ENCODE measurements at places on chromosomes 16 and 17. TPM values are rescaled to one million over a fixed set of nuclear protein-coding genes. Genes with fewer than 3 reads are reported as not detected.
A peak's percentile ranks its signal among the peaks of the same experiment; 100 is the strongest.

PIK3R6 gene
- 1.6 TPM for total RNA-seq

DNA sequence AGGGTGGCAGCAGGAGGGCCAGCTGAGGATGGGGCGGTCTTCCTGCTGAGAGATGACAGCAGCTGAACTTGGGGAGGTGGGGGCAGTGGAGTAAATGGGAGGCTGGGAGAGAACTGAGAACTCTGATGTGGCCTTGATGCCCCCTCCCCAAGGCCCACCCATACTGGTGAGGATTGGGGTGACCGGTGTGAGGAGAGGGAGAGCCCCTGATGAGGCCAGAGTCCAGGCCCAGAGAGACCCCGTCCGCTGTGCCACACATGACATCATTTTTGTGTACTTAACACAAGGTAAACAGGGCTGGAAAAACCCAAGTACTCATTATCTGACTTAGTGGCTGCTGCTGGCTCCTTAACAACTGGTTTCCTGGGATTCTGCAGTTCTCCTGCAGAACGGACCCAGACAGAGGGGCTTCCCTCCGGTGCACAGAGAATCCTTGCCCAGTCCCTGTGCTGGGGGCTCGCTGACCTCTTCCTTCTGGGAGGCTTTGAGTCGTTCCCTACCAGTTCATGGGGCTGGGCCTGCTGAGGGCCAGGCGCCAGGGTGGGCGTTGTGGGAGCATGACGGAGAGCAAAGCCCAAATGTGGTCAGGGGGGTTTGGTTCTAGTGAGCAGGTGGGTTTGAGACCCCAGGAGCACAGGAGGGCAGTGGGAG lies 207.6 kb downstream of the RAB11FIP4 start:
- no peak for DNase-seq

DNA sequence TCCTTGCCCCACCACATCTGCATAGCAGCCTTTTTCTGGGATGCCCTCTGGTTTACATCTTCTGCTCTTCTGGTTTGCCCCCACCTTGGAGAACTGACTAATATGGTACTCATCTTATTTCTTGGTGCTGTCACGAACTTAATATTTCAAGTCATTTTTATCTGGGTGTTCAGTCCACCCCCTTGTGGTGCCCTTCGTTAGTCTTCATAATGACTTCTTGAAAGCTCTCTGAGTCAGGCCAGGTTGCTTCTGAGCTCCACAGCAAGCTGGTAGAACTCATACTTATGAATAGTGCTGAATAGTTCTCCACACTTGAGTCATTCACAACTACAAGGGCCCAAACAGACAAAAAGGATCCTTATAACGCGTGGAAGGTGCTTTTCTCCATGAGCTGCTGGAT lies 35.8 kb upstream of the TEKT3 start:
- DNase-seq, result no peak

GRCh38 chr17:75402026-75402425 lies 3.5 kb downstream of the GRB2 start:
- no peak for DNase-seq

GRCh38 chr16:51159865-51160264 lies 8.8 kb upstream of the SALL1 start:
- no peak for DNase-seq

SNAI3 gene
- 1.2 TPM for total RNA-seq

HBA1 gene
- total RNA-seq, result 275 TPM

DNA sequence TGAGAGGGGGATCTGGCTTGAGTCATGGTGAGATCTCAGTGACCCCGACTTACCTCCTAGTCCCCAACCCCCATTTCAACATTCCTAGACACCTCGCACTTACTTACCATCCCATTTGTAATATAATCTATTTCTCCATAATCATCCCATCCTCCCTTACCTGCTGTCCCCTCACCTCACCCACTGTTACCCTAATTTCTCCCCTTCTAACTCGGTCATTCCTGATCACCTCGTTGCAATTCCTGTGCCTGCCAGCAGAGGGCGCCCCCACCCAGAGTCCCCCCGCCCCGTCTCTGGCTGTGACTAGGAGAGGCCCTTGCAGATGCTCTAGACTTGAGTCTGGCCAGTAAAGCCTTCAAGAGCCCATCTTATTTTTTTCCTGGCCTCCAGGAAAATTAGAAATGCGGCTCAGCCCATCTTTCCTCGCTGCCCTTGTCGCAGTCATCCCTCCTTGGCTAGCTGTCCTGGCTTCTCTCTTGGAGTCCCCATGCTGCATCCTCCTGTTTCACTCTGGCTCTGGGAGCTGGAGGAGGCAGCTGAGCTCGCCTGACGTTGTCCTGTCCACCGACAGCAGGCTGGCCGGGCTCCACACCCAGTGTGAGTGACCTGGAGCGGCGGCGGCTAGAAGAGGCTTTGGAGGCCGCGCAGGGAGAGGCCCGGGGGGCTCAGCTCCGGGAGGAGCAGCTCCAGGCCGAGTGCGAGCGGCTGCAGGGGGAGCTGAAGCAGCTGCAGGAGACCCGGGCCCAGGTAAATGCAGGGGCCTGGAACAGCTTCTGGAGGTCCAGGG lies 5.0 kb downstream of the TBKBP1 start:
- DNase-seq, result peak; percentile 90

DNA sequence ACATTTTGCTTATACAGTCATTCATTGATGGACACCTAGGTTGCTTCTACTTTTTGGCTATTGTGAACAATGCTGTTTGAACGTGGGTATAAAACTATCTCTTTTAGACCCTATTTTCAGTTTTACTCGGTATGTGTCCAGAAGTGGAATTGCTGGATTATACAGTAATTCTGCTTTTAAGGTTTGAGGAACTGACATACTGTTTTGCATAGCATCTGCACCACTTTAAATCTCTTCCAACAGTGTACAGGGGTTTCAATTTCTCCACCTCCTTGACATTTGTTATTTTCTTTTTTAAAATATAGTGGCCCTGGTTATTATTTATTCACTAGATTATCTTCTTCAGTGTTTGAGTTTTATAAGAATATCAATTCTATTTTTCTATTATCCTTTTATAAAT lies 116.9 kb downstream of the USP22 start:
- DNase-seq, result no peak

GRCh38 chr17:36534840-36535668 lies at the start of the genes MYO19 and PIGW:
Gene MYO19 (minus strand): TSS chr17:36534868. CDS start chr17:36532538, 2,330 bp downstream.
Gene PIGW (plus strand): TSS chr17:36534987. CDS start chr17:36537102, 2,115 bp downstream.
- peak; percentile 96 for DNase-seq

Data from mesenteric fat pad (tissue), 1 donor.